ENCODE measurements at places on chromosomes 2 and 18.

- no peak for DNase-seq
These were observed 121.8 kb downstream of the FHOD3 start for GRCh38 chr18:36419188-36419899.

GRCh38 chr18:10814336-10814735, 288.5 kb downstream of the NAPG start:
- DNase-seq = no peak

DNA sequence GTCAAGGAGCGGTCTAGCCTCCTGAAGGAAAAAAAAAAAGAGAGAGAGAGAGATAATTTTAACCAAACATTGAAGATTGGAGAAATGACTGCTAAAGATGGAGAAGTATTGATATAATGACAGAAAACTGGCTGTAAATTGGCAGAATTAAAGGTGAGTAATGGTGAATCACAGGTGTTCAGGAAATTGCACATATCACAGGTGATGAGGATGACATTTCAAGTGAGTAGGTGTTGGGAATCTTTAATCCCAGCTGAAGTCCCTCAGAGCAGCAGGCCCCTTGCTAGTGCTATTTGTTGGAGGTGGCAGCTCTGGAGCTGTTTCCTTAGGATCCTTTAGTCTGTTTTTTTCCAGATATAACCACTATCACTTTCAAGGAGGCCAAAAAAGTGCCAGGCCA, 678.4 kb upstream of the VRK2 start:
- no peak for DNase-seq

- DNase-seq = no peak
These were observed 44.6 kb upstream of the RAPH1 start for GRCh38 chr2:203579730-203580129.

DNA sequence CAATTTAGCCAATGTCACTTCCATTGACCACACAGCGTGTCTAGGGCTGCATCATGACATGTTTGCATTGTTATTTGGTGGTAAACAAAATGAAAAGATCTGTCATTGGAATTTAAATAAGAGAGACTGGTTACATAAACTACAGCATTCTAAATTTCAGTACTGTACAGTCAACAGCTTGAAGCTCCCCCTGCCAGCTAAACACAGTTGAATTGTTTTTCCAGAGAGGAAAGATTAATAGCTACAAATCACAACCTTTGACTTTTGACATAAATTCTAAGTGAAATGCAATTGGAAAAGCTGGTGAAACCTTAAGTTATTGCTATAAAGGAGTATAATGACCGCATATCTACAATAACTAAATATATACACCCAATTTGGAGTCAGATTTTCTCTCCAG, 1600.0 kb upstream of the ACVR2A start:
- no peak for DNase-seq

- no peak for DNase-seq
These were observed 36.4 kb downstream of the WDSUB1 start for GRCh38 chr2:159249990-159250715.

- no peak for DNase-seq
These were observed 5.9 kb upstream of the SCYGR2 start for GRCh38 chr2:227592694-227593387.

DNA sequence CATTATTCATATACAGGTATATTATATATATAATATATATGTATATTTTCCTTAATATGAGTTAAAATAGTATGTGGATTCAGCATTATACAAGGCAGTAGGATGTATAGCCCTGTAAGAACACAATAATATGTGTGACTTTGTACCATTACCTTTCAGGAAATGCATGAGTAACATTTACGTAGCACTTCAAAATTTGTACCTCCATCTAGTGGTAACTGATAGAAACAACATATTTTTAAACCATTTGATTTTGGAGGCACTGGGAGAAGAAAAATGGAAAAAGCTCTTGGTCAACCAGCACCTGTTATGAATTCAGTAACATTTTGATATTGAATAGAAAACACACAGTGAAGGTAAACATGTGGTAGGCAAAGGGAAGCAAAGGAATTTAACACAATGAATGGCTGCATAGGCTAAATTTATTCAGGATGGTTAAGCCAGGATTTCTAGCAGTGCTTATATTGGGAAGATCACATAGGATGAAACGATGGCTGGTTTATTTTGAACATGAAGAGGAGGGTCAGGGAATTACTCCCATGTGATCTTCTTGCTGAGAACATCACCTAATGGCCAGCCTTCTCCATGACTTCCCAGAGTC, 565.5 kb downstream of the CCDC85A start:
- no peak for DNase-seq

DNA sequence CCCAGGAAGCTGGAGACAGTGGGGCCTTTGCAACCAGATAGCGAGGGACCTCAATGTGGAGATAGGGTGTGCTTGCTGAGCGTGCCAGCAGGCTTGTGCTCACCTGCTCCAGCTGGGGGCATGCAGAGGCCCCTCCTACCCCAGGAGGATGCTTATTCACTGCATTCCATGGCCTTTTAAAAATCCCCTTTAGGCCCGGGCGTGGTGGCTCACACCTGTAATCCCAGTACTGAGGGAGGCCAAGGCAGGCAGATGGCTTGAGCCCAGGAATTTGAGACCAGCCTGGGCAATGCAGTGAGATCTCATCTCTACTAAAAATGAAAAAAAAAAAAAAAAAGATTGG, 54.5 kb downstream of the ODC1 start:
- DNase-seq = no peak

DNA sequence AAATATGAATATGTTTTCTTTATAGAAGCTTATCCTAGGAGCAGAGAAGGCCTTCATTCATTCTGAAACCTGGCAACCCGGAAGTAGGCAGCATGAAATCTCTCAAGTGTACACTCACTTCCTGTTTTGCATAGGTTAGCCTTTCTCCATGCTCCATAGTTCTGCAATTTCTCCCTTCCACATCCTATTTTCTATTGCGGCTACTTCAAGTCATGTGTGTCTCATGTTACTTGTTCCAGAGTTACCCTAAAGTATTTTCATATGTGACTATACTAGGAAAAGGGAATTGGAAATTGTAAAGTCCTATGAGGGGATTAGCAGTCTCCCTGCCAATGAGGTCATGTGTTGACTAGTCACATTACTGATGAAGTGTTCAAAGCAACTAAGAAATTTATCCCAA, 320.6 kb downstream of the NCKAP5 start:
- no peak for DNase-seq

DNA sequence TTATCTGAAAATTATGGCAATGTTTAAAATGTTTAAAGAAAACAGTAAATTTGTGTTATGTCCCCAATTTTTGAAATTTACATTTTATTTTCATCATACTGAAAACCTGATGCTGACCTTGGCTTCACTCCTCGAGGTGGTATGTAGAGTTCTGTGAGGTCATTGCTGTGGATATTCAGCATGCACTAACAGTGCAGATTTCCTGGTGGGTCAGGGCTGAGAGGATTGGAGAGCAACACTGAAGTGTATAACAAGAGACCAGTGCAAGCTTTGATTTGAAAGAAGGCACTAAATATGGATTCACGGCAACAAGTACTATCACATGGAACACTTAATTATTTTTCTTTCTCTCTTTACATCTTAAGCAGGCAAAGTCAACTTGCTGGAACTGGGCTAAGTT, 134.1 kb downstream of the SLC8A1 start:
- no peak for DNase-seq

DNA sequence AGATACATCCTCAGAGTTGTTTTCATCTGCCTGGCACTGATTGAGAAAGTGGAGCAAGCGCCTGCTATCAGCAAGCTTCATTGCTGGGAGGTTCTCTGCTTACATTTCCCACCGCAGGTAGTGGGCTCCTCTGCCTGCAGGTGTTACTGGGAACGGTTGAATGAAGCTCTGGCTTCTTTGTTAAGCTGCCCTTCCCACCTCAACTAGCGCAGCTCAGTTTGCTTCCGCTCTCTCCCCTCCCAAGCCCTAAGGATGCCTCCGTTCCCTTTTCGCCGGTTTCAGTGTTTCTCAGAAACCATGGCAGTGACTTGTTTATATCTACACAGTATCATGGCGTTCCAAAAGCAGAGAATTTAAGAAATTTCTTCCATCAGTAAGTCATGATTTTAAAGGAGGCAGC, 72.2 kb upstream of the B3GNT7 start:
- no peak for DNase-seq

GRCh38 chr2:177037569-177037968, 175.0 kb upstream of the HNRNPA3 start:
- no peak for DNase-seq

DNA sequence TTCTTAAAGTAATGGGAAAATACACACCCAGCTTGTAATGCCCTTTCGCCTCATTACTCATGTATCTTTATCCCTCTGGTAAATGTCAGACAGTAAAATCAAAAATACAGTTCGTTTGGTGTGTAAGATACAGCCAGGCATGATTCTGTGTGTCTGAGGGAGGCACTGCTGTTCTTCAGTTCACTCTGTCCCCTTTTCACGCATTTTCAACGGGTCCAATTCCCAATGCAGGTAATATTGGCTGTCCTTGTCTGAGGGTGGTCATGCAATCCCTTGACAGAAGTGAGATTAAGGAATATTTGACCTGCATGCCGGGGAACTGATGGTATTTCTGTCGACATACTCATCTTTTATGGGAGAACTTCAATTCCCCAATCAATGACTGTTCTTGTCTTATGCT, 587.2 kb upstream of the NXPH2 start:
- no peak for DNase-seq

- DNase-seq = no peak
These were observed 53.0 kb upstream of the GALNT3 start for GRCh38 chr2:165847001-165847400.

DNA sequence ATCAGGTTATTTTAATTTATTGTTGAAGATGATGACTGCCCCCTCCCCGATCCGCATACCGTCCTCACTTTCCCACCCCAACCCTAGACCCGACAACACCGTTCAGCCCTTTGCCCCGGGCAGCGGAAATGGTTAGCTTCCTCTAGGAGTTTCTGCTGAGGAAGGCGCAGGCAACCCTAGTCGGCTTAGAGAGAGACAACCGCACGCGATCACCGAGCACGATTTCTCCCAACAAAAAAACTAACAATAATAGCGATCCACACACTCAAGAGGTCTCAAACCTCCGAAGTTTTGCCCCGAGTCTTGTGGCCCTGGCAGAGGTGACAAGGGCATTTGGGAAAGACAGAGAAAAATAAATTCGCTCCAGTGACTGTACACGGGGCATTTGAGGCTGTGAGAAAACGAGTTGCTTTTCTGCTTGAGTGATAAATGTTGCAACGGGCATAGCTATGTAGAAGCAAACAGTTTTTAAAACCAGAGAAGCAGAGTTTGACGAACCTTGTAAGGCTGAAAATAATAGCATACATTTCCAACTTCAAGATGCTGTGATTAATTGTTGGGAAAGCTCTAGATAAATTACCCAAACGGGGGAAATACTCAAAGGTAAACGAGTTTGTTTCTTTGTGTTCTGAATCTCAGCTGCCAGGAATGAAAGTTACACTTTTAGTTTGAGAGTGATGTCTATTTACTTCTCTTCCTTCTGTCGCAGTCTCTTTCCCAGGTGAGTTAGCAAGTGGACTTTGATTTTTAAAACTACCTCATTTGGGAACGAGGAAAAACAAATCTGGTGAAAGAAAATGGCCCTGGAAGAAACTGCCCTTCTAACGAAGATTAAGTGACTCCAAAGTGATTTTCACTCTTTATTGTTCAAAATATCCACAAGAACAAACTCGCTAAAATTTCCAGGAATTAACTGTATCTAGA, 11.0 kb upstream of the SIX3 start:
- DNase-seq = no peak

- no peak for DNase-seq
These were observed 106.7 kb downstream of the ACKR3 start for GRCh38 chr2:236676136-236676873.

- no peak for DNase-seq
These were observed 141.4 kb downstream of the VAPA start for GRCh38 chr18:10055125-10055750.

DNA sequence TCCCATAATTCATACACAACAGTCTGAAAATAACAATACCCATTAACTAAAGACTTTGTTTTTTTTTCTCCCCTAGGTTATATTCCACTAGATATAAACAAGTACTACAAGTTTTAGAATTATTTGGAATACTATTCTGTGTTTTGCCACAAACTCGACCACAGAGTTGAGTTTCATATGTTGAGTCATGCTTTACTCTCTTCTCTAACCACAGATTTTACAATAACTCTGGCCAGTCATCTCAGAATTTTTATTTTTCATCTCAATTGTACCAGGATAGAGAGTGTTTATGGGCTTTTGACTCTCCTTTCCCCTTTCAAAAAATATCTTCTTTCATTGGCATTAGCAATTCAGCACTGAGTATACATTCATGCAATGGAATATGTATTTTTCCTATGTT, 348.7 kb upstream of the GALNT5 start:
- DNase-seq = no peak

GRCh38 chr2:24482251-24482971, 8.6 kb upstream of the NCOA1 start:
- no peak for DNase-seq

DNA sequence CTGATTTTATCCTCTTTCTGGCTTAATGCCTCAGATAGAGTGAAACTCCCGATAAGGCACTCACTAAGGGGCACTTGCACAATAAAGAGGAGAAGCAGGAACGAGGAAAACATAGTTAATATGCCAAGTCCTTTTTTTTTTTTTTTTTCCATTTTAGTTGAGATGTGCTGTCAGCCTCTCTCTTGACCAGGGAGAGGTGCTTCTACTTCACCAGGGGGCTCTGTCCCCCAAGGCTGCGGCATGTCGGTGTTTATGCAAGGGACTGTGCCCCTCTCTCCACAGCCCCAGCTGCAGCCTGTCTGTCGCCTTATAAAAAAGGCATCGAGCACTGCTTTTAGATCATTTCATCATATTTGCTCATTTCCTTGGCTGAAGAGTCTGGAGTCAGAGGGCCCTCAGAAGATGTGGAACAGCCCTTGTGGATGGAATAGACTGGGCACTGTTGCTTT, 178.1 kb downstream of the SLC8A1 start:
- DNase-seq = no peak

DNA sequence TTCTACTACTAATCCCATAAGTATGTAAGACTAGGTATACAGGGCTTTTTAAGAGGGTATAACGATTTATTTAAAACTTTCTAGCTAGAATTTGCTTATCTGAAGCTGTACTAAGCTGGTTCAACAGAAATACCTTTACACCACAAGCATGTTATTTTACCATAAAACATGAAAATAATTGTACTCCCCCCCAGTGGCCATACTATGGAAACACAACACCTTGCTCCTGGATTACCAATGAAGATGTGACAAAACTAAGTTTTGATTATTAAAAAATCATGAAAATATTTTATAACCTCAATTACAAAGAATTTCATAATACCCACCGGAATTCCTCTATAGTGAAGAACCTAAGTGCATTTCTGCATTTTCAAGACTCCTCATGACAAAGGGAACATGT, 27.3 kb downstream of the LPIN2 start:
- DNase-seq = no peak

DNA sequence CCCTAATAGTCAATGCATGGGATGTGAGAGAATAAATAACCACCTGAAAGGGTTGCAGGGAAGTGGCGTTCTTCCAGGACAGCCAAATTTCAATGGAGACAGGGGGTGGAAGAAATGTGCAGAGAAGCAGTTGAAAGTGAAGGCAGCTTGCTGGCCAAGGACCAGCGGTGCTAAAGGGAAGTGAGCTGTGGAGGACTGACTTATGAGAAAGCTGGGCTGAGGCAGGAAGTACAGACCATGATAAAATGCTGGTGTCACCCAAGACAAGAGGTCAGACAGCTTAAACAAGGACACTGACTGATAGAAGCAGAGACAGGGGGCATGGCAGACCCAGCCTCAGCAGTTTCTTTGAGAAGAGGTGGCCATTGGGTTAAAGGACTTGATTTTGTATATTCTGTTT, 106.7 kb downstream of the DTNB start:
- no peak for DNase-seq

GRCh38 chr2:122471753-122472152, 716.3 kb downstream of the TSN start:
- no peak for DNase-seq

Measured in activated T-helper 1 cell treated with anti-CD3 and anti-CD28 coated beads, Interleukin-2, amount 50 U/mL, for 16 hours (primary cell).